Upper lobe of right lung (tissue), 1 donor: ENCODE measurements at places on chromosomes 13 and 19. TPM values are rescaled to one million over a fixed set of nuclear protein-coding genes. Genes with fewer than 3 reads are reported as not detected.

GRCh38 chr13:50838031-50838430, 5.5 kb downstream of the DLEU7 start:
- H3K36me3 ChIP-seq = no peaks in the 10 kb centered on the region
- DNase-seq = no peak
- no peak overlapping the region for H3K27ac ChIP-seq

- H3K36me3 ChIP-seq = no peaks in the 10 kb centered on the region
- no peaks in the 10 kb centered on the region for H3K27me3 ChIP-seq
- no peak overlapping the region for H3K4me3 ChIP-seq
- DNase-seq = no peak
- H3K4me1 ChIP-seq = no peaks in the 10 kb centered on the region
These were observed 24.9 kb upstream of the WDR18 start for GRCh38 chr19:958967-959855.

DNA sequence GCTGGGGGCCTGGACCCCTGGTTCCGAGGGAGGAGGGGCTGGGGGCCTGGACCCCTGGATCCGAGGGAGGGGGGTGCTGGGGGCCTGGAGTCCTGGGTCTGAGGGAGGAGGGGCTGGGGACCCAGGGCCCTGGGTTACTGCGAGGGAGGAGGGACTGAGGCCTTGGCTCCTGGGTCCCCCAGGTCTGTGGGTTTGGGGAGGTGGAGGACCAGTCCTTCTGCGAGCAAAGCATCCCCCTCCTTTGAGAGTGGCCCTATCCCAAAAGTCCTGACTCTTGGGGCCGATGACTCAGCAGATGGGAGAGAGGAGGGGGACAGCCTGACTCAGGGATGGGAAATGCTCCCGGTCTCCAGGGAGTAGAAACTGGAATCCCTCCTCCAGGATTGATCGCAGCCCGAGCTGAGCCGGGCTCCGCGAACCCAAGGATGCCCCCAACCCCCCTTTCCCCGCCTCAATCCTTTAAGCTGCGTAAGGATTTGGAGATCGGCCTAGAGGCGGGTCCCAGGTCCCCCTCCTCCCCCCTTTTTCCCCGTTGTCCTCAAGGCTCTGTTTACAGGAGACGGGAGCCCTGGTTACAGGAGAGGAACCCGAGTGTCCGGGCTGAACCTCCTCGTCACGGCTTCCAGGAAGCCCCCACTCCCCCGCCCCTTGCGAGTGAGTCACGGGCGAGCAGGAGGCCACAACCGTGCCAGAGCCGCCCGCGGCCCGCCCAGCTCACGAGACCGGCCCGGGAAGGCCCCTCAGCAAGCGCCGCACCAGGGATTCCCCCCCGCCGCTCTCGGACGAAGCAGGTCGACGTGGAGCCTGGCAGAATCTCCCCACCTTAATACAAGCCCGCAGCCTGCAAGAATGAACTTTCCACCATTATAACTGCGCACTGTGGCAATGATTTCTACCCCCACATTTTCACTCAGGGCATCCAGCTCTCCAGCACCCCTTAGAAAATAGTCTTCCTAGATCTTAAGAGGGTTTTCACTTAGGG, 3.0 kb upstream of the ZFP36 start:
- H3K27ac ChIP-seq = peak overlapping the region; percentile 99
- H3K4me1 ChIP-seq = peaks cover 45% of the 10 kb centered on the region
- H3K27me3 ChIP-seq = no peaks in the 10 kb centered on the region
- H3K36me3 ChIP-seq = peaks cover 12% of the 10 kb centered on the region
- DNase-seq = peak; percentile 99

- H3K4me1 ChIP-seq = no peaks in the 10 kb centered on the region
- H3K27me3 ChIP-seq = peaks cover 36% of the 10 kb centered on the region
- no peak overlapping the region for H3K27ac ChIP-seq
- DNase-seq = no peak
These were observed 17.1 kb downstream of the LRRC4B start for GRCh38 chr19:50551034-50551714.

- no peaks in the 10 kb centered on the region for H3K4me1 ChIP-seq
- DNase-seq = no peak
- no peaks in the 10 kb centered on the region for H3K27me3 ChIP-seq
- H3K36me3 ChIP-seq = no peaks in the 10 kb centered on the region
- H3K4me3 ChIP-seq = no peak overlapping the region
- H3K27ac ChIP-seq = no peak overlapping the region
These were observed 29.2 kb downstream of the ZNF546 start for GRCh38 chr19:40025938-40026596.

- no peak overlapping the region for H3K27ac ChIP-seq
- no peaks in the 10 kb centered on the region for H3K4me1 ChIP-seq
- DNase-seq = no peak
- no peak overlapping the region for H3K4me3 ChIP-seq
- H3K36me3 ChIP-seq = no peaks in the 10 kb centered on the region
These were observed 51.5 kb downstream of the SKA3 start for GRCh38 chr13:21124852-21125251.

- no peaks in the 10 kb centered on the region for H3K4me1 ChIP-seq
- no peak within 1 kb of the TSS for H3K27ac ChIP-seq
- no peak within 1 kb of the TSS for H3K4me3 ChIP-seq
- H3K36me3 ChIP-seq = no peaks in the 10 kb centered on the region
These were observed at the start of gene KLK6 for GRCh38 chr19:50969413-50969760. KLK6 (minus strand) TSS chr19:50969591; CDS start chr19:50968104, 1,487 bp downstream.

GRCh38 chr13:23753458-23753857, 135.7 kb downstream of the MIPEP start:
- no peak for DNase-seq
- no peaks in the 10 kb centered on the region for H3K27me3 ChIP-seq
- H3K4me1 ChIP-seq = peaks cover 21% of the 10 kb centered on the region
- no peaks in the 10 kb centered on the region for H3K36me3 ChIP-seq

- H3K4me1 ChIP-seq = peaks cover 8% of the 10 kb centered on the region
- H3K36me3 ChIP-seq = no peaks in the 10 kb centered on the region
- no peak overlapping the region for H3K27ac ChIP-seq
- H3K27me3 ChIP-seq = no peaks in the 10 kb centered on the region
- DNase-seq = no peak
- no peak overlapping the region for H3K4me3 ChIP-seq
These were observed 133.1 kb downstream of the TNFRSF19 start for GRCh38 chr13:23703246-23703860.

DNA sequence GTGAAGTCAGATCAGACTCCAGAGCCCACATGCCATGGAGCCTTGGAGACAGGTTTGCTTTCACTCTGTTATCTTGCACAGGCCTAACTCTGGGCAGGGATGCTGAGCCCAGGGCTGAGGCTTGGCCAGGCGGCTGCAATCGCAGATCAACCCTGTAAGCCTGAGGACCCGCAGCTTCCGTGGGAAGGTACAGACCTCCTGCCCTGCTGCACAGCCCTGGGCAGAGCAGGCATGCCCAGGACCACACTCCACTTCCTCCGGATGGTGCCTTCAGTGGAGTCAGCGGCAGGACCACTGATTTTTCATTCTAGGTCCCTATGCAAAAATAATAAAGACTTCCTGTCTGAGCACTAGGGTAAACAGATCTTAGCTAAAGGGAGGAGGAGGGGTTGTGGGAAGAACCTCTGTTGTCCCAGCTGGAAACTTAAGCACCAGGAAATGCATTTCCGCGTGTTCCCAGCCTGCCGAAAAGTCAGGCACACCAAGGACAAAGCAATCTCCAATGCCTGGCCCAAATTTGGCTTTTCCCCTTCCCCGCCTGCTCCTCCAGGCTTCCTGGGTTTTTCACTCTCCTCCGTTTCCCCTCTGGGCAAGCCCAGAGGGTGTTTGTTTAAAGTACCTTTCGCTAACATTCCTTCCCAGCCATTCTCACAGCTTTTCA, 87.3 kb downstream of the KCTD15 start:
- peak overlapping the region; percentile 21 for H3K4me3 ChIP-seq
- DNase-seq = no peak
- peaks cover 19% of the 10 kb centered on the region for H3K4me1 ChIP-seq
- H3K27ac ChIP-seq = peak overlapping the region; percentile 66
- H3K36me3 ChIP-seq = no peaks in the 10 kb centered on the region
- H3K27me3 ChIP-seq = no peaks in the 10 kb centered on the region

DNA sequence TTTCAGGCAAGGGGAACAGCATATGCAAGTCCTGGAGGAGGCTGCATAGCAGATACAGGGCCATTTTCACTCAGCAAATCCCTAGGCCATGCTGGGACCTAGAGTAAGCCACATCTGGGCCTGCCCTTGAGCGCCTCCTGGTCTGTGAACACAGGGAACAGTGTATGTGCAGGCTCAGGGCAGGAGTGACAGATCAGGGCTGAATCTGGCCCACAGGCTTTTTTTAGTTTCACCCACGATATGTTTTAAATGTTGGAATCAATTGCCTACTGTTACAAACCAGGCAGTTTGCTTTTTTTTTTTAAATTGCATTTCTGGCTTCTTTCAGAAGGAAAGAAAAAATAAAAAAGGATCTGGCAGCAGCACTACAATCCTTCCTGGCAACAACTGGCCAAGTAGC, 1.5 kb upstream of the TMEM145 start:
- H3K36me3 ChIP-seq = no peaks in the 10 kb centered on the region
- H3K4me3 ChIP-seq = no peak overlapping the region
- no peak for DNase-seq

DNA sequence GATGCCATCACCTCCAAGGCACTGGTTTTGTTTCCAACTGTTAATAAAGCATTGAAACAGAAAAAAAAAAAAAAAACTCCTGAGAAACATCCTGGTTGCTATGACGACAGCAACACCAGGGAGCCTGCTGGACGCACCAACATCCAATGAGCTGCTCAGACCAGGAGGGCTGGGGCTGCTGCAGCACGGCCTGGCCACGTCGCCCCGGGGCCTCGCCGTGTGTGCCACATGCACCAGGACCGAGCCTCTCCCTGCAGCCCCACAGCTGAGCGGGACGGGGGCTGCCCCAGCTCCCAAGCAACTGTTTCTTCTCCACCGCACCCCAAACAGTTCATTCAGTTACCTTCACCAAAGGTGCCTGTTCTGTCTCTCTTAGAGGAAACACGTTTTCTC, 54.5 kb downstream of the RASA3 start:
- peaks cover 8% of the 10 kb centered on the region for H3K4me1 ChIP-seq
- no peak overlapping the region for H3K4me3 ChIP-seq
- no peaks in the 10 kb centered on the region for H3K27me3 ChIP-seq
- H3K36me3 ChIP-seq = no peaks in the 10 kb centered on the region

GRCh38 chr13:101572456-101572855, 120.0 kb downstream of the ITGBL1 start:
- H3K27me3 ChIP-seq = no peaks in the 10 kb centered on the region
- no peak for DNase-seq
- H3K4me1 ChIP-seq = no peaks in the 10 kb centered on the region
- H3K4me3 ChIP-seq = no peak overlapping the region

GRCh38 chr19:19624032-19624570, 3.9 kb downstream of the LPAR2 start:
- no peaks in the 10 kb centered on the region for H3K4me1 ChIP-seq
- no peak overlapping the region for H3K4me3 ChIP-seq
- no peaks in the 10 kb centered on the region for H3K27me3 ChIP-seq
- H3K36me3 ChIP-seq = no peaks in the 10 kb centered on the region
- no peak overlapping the region for H3K27ac ChIP-seq

DNA sequence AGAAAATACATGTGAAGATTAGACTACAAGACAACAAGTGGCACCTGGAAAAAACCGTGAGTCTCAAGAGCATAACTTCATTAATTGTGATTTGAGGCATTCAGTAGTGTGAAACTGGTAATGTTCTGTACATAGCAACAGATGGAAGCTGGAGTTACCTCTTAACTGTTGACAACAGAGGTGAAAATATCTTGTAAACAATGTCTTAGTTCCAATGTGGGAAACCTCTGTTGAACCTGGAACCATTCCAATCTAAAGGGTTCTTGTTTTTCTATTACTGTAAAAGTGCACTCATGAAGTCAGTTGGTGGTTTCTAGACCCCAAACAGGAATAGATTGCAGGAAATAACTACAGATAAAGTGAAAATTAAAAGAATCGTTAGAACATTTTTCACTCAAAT, 728.4 kb downstream of the SLITRK1 start:
- no peaks in the 10 kb centered on the region for H3K36me3 ChIP-seq
- H3K4me3 ChIP-seq = no peak overlapping the region
- no peak overlapping the region for H3K27ac ChIP-seq
- no peaks in the 10 kb centered on the region for H3K4me1 ChIP-seq

DNA sequence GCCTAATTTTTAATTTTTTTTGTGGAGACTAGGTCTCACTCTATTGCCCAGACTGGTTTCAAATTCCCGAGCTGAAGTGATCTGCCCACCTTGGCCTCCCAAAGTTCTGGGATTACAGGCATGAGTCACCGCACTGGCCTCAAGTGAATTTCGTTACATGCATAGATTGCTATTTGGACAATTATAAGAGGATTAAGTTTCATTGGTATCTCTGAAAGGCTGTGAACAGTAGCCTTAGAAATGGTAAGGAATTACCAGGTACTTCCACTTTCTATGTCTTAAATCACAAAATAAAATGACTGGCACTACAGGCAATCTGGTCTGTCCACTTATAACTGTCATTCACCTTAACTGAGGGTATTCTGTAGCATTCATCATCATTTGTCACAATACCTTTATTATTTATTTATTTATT, 2.9 kb upstream of the CCDC9 start:
- H3K4me3 ChIP-seq = no peak overlapping the region
- no peak for DNase-seq
- H3K27ac ChIP-seq = no peak overlapping the region
- peaks cover 2% of the 10 kb centered on the region for H3K36me3 ChIP-seq
- H3K27me3 ChIP-seq = no peaks in the 10 kb centered on the region
- peaks cover 15% of the 10 kb centered on the region for H3K4me1 ChIP-seq

- peaks cover 68% of the 10 kb centered on the region for H3K4me1 ChIP-seq
- DNase-seq = peak; percentile 80
- no peaks in the 10 kb centered on the region for H3K36me3 ChIP-seq
- H3K27me3 ChIP-seq = no peaks in the 10 kb centered on the region
- H3K27ac ChIP-seq = peak overlapping the region; percentile 96
- H3K4me3 ChIP-seq = peak overlapping the region; percentile 52
These were observed 14.3 kb downstream of the IER2 start for GRCh38 chr19:13164343-13165161.

DNA sequence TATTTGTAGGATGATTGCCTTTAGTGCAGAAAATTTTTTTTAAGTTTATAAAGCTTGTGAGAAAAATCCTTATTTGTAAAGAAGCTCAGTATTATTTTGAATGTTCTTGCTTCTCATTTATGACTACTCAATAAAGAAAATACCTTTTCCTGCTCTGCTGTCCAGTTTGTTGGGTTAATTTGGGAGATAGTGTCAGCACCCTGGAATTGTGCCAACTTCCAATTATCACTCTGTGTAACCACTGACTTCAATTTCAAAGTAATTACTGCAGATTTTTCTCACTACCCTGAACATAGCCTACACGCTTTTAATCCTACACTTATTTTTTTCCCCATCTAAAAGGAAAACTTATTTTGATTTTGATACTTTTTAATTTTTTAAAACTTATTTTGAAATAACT, 93.1 kb downstream of the GGACT start:
- H3K27ac ChIP-seq = no peak overlapping the region
- DNase-seq = no peak
- peaks cover 15% of the 10 kb centered on the region for H3K4me1 ChIP-seq

LGALS7B gene
- 3.2 TPM for total RNA-seq

POLD1 gene
- 34.4 TPM for total RNA-seq

DAND5 gene
- not detected for total RNA-seq

SYT3 gene
- total RNA-seq = 2.5 TPM

UNC13A gene
- total RNA-seq = 0.41 TPM

DPP9 gene
- total RNA-seq = 75.8 TPM

ZNF708 gene
- 14.7 TPM for total RNA-seq
